Ovary (tissue), 10 donors: ENCODE measurements at places on chromosomes 4 and X.

DNA sequence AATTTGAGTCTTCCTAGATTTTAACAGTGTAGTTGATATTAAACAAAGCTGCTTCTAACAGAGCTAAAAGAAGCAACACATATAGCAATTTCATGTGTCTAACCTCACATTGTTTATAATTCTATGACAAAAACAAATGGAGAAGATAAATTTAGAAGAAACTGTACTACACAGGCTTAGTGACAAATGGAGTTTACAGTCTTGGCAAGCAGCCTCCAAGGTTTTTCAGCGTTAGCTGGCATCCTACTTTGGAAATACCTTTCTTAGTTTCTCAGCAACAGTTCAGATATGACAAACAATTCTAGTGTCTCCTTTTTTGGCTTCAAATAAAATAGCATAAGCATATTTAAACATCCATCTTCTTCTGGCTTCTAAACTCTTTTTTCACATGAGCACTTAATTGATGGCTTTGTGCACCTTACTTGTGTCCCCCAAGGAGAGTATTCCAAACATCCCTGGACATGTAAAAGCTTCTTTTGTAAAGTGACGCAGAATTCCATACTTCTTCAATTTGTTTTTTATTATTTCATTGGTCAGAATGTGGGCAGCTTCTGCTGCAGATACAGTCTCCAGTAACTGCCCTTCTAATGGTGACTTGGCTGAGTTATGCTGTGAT is 249.8 kb downstream of the ANTXR2 start:
- DNase-seq: no peak

DNA sequence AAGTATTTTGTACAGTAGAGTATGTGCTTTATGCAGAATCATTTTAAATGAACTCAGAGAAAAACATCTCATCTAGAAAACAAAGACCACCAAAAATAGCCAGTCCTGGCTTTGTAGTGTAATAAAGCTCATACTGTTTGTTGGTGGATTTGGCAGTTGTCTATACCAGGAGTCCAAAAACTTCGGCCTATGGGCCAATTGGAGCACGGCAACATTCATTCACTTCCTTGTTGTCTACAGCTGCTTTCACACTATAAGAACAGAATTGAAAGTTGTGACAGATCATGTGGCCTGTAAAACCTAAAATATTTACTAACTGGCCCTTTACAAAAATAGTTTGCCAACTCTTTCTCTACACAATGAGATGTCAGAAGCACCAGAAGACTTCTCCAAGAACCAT is 5.3 kb downstream of the FBXW7 start:
- DNase-seq: no peak

DNA sequence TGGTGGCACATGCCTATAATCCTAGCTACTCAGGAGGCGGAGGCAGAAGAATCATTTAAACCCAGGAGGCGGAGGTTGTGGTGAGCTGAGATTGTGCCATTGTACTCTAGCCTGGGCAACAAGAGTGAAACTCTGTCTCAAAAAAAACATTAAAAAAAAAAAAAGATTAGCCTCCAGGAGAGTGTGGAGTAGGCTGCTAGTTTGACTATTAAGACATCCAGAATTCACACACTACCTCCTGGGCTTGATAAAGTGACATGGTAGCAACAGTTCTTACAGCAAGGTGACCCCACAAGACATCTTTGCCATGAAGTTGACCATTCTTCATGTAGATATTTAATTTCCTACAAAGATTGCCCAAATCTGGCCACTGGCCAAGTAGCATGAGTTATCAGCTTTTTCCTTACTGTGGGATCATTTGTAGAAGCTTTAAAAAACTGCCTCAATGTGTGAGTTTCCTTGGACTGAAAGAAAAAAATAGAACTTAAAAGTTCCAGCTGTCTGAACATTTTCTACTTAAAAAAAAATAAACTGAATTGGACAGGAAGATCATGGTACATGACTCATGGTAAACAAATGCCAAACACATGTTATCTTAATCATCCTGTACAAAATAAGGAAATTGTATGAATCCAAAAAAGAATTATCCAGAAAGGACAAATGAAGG is 35.3 kb upstream of the SPRY1 start:
- no peak for DNase-seq

GRCh38 chr4:129622566-129622965 is 526.6 kb downstream of the C4orf33 start:
- DNase-seq: no peak

GRCh38 chrX:10168226-10168625 is 11.5 kb downstream of the CLCN4 start:
- DNase-seq: no peak

GRCh38 chrX:97616883-97617530 is 733.3 kb downstream of the RPA4 start:
- no peak for DNase-seq

- DNase-seq: no peak
Observed at GRCh38 chrX:10571260-10571659, 49.1 kb downstream of the MID1 start.

GRCh38 chr4:2995546-2996265 is 32.3 kb downstream of the GRK4 start:
- DNase-seq: no peak

- DNase-seq: no peak
Observed at GRCh38 chrX:960821-961220, 251.6 kb downstream of the CRLF2 start.

DNA sequence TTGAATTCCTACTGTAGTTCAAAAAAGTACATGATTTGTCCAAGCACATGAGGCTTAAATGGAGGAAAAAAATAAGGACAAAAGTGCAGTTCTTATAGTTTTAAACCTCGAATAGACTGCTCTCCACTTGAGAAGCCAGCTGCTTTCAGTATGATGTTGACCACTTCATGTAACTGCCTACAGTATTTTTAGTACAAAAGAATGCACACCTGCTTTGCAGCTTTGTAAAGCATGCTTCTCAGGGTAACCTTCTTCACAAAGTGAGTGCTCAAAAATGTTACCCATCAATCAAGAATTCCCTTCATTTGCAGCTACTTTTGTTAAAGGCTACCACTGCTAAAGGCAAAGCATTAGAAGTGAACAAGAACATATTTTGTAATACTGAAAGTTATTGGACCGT is 83.4 kb upstream of the FAM47B start:
- no peak for DNase-seq

DNA sequence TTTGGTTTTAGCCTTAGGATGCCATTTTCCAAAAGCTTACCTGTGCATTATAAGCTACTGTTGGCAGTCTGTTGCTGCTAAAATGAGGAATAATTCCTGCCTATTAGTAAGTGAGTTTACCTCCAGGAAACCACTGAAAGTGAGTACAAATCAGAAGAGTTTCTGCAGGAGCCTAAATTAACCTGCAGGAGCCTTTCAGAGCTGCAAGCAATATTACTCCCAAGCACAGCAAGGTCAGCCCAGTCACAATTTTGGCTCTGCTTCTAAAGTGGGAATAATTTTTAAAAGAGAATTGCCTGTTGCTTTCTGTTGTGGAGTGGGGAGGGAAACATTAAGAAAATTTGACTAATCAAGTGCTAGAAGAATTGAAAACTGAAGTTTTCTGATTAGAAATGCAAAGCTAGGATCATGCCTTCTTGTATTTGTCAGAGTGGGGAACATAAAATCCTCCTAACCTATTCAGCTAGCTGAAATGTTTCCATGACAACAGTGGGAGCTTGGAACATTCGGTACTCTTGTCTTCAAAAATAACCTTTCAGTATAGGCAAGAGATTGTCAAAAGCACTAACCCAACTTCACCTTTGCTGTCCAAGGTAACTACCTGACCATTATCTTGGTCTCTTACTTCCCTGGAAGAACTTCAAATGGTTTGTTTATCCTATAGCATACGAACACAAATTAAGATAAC is 193.2 kb downstream of the COMMD8 start:
- DNase-seq: no peak

GRCh38 chrX:55624403-55624802 is 1.2 kb downstream of the FOXR2 start:
- DNase-seq: no peak

GRCh38 chrX:39903937-39904336 is 193.8 kb downstream of the BCOR start:
- DNase-seq: no peak

DNA sequence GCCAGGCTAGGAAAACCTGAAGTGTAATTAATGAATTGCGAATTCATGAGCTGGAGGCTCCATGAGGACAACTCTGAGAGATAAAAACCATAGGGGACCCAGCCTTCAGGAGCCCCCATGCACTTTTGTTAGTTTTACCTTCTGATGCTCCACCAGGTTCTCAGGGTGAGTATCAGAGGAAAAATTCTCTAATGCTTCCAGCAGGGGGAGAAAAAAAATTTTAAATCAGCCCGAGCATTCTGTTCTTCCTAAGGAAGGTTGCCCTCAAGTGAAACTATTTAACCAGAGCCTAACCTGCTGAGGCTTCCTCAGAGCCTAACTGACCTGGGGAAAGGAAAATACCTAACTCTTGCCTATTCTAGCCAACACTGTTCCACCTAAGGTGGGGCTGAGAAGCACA is 552.6 kb downstream of the PPARGC1A start:
- DNase-seq: no peak

- no peak for DNase-seq
Observed at GRCh38 chr4:123622572-123622971, 226.0 kb downstream of the SPRY1 start.

GRCh38 chr4:95362906-95363558 is 185.7 kb downstream of the UNC5C start:
- DNase-seq: peak; percentile 20

DNA sequence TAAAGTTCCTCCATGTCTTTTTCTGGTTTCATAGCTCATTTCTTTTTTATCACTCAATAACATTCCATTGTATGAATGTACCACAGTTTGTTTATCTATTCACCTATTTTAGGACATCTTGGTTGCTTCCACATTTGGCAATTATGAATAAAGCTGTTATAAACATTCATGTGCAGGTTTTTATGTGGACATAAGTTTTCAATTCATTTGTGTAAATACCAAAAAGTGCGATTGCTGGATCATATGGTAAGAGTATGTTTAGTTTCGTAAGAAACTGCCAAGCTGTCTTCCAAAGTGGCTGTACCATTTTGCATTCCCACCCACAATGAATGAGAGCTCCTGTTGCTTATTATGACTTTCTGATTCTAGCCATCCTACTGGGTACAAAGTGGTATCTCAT is 36.3 kb upstream of the ZFX start:
- DNase-seq: no peak

- DNase-seq: no peak
Observed at GRCh38 chr4:128879283-128879682, 69.8 kb downstream of the JADE1 start.
